Non-pigmented ciliary epithelial cell (primary cell): ENCODE measurements at places on chromosomes 2 and 18.

GRCh38 chr2:135212757-135213156, 160.7 kb downstream of the RAB3GAP1 start:
- DNase-seq: no peak

- no peak for DNase-seq
These were observed 3.3 kb downstream of the SLC9A2 start for GRCh38 chr2:102622646-102623045.

GRCh38 chr18:28457784-28458183, 280.9 kb upstream of the CDH2 start:
- DNase-seq: no peak

DNA sequence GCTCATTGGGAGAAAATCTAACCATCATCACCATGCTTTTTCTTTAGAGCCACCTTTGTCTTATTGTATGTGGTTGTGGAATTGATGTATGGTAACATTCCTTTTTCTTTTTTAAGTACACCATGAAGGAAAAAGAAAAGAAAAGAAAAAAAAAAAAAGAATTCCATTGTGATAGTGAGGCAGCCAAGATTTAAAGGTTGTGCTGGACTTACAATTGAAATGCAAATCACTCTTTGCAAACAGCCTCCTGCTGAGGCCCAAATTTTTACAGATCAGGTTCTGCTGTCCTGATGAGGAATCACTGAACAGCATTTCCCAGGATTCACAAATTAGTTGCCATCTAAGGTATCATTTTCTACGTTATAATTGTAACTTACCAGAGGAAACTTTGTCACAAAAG, 1101.0 kb upstream of the FANCL start:
- no peak for DNase-seq
